ENCODE measurements at places on chromosomes 4 and X.
A peak's percentile ranks its signal among the peaks of the same experiment; 100 is the strongest.

- DNase-seq = no peak
Measured at GRCh38 chr4:110808351-110808878, 185.5 kb upstream of the PITX2 start.

DNA sequence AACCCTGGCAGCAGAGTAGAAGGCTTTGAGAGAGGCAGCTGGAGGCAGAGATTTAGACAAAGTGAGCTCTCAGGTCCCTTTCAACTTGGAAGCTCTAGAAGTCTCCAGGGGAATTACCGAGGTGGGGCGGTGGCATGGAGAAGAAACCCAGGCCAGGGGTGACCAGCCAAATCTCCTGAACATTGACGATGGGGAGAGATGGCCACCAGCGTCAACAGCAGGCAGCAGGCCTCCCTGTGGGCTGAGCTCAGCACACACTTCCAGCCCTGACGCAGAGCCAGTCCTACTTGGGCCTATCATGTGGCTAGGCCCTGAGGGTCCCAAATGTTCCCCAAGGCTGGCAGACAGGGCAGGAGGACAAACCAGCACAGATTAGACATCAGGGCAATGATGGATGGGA lies 187.8 kb downstream of the BCOR start:
- no peak for DNase-seq

DNA sequence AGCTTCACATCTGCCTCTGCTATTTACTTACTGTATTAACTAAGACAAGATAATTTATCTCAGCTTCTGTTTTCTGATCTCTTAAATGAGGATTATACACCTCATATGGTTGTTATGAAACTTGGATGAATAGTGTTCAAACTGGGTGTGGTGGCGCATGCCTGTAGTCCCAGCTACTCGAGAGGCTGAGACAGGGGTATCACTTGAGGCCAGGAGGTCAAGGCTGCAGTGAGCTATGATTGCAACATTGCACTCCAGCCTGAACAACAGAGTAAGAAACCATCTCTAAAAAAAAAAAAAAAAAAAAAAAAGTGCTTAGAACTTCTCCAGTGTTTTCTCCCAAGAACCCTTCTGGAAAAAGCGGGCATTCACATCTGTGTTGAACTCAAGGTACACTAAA lies 19.8 kb upstream of the KLF3 start:
- no peak for DNase-seq

GRCh38 chr4:100707786-100708185 lies 190.0 kb upstream of the EMCN start:
- no peak for DNase-seq

DNA sequence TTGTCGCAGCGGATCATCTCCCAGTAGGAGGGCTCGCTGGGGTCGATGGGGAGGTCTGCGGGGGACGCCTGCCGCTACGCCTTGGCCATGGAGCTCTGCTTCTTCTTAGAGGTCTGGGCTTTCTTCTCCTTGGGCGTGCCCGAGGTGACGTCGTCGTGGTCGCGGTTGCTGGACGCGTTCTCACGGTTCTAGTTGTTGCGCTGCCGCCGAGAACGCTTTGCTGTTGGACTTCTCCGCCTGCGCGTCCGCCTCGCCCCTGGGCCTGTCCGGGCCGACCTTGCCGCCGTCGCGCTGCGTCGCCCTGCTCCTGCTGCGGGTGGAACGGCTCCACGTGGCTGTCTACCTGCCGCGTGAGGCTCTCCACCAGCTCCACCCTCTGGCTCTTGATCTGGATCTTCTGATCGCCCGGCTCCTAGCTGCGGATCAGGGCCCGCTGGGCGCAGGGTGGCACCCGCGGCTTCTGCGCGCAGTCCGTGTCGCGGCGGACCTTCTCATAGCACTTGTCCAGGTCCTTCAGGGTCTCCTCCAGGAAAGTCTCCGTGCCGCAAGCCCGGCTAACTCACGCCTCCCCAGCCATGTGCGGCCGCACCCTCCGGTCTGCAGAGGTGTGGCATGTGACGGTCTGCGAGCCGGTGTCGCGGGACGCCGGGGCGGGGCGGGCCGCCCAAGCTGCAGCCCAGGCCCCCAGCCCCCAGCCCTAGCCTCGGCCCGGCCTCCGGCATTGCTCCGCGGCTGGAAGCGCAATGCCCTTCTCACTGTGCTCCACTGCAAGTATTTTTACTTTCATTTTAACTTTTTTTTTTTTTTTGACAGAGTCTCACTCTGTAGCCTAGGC lies 40.5 kb upstream of the OGT start:
- peak; percentile 41 for DNase-seq

DNA sequence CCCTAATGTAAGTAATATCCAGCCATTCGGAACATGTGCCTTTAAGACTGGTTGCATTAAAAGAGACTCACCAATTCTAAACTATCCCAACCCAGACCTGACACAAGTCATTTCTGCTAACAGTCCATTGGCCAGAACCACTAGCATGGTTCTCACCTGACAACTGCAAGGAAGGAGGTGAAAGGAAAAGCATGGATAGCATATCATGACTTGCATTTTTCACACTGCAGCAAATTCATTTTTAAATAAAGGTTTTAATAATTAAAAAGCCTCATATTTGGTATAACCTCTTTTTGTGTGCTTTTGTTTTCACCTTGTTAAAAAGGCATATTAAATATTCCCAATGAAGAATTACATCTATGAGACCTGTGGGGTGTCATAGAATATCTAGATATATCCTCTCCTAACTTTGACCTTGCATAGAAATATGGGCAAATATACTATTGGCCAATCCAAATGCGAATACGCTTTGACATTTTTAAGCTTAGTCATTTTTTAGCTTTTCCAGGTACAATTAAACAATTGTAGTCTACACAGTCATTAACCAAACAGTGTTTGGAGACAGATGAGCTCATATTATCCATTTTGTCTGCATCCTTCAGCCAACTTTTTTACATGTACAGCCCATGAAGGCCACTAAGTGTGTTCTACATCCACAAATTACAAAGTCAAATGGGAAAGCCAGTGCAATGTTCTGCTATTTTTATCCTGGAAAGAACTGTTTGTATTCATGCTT lies 295.3 kb downstream of the PDGFC start:
- DNase-seq = no peak

GRCh38 chr4:154507156-154507555 lies 15.6 kb upstream of the DCHS2 start:
- no peak for DNase-seq

GRCh38 chrX:69063486-69063885 lies 101.8 kb downstream of the PJA1 start:
- no peak for DNase-seq

- no peak for DNase-seq
Measured at GRCh38 chrX:2694914-2695267, 3.8 kb downstream of the CD99 start.

GRCh38 chrX:10506781-10507180 lies 113.6 kb downstream of the MID1 start:
- no peak for DNase-seq

DNA sequence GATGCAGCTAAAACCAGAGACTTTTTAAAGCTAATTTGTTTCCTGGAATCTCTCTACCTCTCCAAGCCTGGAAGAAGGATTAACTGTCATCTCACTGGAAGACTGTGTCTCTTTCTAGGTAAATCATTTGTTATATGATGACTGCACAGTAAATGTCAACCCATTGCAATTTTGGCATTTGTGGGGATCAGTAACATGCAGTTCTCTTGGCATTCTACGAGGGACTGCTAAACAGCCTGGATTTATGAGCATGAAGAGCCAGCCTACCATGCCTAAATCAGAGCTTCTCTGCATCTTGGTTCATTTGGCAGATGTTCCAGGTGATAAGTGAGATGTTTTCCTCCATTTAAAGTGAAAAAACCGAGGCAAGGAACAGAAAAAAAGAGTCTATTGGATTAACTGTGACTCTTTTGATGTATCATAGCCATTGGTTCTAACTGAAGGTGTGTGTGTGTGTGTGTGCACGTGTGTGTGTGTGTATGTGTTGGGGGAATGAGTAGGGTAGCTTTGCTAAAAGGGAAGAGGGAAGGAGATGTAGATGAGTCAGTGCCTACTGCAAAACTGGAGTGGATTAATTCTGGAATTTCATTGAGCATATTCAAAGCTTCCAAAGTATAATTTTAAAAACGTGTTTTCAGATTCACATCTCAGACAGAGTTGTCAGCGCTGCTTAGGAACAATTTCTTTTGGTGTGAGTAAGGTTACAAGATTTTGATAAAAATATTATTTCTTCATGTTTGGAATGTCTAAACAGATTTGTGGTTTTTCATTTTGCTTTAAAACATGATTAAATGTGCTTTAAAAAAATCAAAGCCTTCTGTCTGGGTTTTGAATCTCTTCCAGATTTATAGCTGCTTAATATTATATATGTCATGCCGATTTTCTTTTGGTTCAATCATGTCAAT lies 123.2 kb upstream of the LNX1 start:
- no peak for DNase-seq

DNA sequence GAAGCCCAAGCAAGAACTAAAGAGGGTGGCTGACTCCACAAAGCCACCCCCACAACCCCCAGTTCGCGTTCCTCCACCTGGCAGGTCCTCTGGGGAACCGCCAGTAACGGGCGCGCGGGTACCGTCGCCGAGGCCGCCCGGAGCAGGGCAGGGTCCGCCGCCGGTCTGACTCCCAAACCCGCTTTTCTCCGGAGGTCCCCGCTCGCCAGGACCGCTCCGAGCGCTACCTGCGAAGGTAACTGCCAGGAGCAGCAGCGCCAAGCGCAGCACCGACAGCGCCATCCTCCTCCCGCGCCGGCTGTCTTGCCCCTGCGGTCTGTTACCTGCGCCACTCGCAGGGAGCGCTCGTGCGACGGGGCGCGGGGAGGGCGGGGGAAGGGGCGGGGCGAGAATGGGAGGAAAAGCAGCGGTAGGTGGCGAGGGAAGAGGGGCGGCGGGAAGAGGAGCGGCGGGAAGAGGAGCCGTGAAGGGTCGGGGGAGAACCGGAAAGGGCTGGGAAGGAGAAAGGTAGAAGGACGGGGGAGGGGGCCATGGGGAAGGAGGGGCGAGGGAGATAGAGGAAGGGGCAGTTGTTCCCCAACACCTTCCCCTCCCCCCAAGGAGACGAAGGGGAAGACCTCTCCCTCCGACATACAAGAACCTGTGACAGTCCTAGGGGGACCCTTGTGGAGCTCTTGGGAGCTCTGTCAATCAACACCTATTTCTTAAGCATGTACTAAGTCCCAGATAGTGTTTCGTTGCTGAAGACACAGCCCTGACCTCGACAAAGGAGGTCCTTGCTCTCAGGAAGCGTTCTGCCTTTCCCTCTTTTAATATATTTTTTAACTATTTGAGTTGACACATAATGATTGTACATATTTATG lies at the start of gene SPINK2:
TSS of gene SPINK2 (minus strand) at position 321 of the 863 bp plus-strand sequence. CDS start at position 282, 39 bp downstream.
- DNase-seq = peak; percentile 75

- DNase-seq = no peak
Measured at GRCh38 chr4:13706120-13706519, 78.6 kb upstream of the BOD1L1 start.

GRCh38 chrX:76407795-76408194 lies 19.7 kb upstream of the MAGEE1 start:
- no peak for DNase-seq

DNA sequence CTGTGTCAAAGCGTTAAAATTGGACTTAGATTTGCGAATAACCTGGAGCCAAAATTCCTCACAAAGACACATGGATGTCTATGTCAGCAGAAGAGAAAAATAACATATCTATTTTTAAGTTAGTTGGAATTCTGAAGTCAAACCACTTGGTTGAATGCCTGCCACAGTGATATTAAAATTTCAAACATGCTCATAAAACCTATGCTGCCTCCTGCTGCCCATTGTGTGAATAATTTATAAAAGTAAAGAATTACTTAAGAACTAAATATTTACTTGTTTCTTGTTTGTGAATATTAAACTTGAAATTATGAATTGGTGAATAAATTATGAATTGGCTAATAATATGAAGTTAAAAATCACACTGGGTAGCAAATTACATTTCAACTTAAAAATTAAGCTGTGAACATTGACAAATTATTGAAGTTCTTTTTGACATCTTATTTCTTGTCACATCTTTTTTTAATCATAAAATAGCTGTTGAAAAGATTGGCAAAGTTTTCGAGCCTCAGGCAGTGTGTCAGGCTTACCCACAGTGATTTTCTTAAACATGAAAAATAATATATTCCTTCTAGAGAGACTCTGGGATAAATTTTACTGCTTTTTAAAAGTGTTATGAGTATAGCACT lies 35.4 kb downstream of the FABP2 start:
- peak; percentile 52 for DNase-seq

DNA sequence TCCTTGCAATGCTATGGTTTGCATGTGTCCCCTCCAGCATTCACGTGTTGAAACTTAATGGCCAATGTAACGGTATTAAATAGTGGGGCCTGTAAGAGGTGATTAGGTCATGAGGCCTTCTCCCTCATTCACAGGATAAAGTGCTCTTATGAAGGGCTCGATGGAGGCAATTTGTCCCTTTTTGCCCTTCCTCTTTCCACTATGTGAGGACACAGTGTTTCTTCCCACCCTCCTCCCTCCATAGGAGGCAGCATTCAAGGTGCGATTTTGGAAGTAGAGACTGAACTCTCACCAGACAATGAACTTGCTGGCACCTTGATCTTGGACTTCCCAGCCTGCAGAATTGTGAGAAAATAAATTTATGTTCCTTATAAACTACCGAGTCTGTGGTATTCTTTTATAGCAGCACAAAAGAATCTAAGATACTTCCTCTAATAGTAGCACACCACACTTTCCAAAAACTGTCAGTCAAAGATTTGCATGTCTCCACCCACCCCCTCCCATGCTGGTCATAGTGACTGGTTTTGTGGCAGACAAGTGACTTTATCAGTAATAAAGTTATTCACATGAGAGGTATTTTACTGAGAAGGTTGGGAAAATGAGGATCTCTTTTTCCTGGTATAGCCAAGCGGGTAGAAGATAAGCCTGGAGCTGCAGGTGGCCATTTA lies 113.5 kb upstream of the TTC29 start:
- DNase-seq = no peak

DNA sequence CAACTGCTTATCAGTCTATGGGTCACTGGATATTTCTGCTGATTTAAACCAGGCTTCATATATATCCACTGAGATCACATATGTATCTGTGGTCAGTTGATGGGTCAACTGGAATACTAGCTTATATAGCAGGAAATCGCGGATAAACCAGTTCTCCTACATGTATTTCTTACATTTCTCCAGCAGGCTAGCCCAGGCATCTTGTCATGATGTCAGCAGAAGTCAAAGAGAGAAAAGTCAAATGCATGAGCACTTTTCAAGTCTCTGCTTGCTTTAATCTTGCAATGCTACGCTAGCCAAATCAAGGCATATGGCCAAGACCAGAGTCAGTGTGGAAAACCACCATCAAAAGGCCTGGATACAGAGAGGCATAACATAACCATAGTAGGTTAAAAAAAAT lies 1008.8 kb upstream of the DIAPH2 start:
- no peak for DNase-seq

Data from activated naive CD4-positive, alpha-beta T cell treated with anti-CD3 and anti-CD28 coated beads for 36 hours (primary cell).